ENCODE measurements at places on chromosomes 4 and X.
A peak's percentile ranks its signal among the peaks of the same experiment; 100 is the strongest.

DNA sequence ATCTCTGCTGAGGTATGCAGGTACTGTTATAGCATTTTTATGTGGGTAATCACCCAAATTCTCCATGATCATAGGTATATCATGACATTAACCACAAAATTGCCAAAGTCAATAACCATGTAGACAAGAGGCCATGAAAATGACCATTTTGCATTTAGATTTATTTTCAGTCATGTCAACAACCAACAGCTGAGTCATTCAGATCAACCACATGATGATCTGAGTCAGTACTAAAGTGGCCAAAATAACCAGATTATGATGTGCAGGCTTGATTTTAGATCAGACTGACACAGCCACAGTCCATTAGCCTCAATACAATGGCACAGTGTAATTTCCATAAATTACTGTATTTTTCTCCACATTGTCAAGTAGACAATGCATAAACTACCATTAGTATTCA lies 240.5 kb downstream of the GRIA3 start:
- no peak for DNase-seq

GRCh38 chr4:54545663-54546424 lies 111.9 kb upstream of the KIT start:
- no peak for DNase-seq

DNA sequence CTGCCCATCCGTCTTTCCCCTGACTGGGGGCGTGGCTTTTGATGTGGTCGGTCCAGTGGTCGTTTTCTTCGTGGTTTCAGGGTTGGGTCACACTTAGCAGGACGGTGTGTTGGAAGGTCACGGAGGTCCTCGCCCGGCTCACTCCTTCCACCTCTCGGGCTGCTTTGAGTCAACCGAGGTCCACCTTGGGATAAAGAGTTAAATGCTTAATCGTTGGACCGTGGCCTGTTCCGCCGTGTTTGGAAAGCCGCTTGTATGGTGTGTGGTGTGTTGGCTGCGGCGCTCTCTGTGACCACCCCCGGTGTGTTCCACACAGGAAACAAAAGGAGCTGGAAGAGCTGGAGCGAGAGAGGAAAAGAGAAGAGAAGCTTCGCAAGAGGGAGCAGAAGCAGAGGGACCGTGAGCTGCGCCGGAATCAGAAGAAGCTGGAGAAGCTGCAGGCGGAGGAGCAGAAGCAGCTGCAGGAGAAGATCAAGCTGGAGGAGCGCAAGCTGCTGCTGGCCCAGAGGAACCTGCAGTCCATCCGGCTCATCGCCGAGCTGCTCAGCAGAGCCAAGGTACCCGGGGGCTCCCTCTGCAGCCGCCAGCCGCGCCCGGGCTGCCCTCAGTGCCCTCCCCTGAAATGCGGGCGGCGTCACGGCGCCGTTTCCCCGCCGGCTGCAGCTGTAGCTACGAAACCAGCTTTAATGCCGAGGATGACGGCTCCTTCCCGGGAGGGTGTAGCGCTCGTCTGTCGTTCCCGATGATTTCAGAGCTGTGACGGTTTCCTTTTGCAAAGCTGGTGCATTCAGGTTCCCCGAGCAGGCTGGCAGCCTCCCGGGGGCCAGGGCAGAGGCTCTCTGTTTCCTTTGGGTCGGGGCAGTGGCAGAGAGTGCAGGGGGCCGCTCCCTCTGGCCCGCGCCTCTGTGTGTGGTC lies 7.7 kb downstream of the AKAP17A start:
- no peak for DNase-seq

DNA sequence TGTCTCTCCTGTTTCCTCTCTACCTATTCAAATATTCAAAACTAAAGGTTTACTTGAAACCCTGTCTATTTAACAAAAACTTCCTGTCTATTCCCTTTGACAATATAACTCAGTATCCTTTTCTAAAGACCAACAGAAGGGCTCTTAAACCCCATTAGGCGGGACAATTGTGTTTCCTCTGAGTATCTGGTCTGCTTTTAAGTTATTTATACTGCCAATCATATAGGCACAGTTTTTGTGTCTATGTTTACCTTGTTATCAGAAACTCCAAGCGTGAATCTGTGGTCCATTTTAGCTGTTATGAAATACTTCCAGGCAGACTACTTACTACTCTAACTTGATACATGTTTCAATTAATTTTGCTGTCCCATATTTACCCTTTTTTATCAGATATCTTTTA lies 350.0 kb upstream of the CTSO start:
- peak; percentile 64 for DNase-seq

DNA sequence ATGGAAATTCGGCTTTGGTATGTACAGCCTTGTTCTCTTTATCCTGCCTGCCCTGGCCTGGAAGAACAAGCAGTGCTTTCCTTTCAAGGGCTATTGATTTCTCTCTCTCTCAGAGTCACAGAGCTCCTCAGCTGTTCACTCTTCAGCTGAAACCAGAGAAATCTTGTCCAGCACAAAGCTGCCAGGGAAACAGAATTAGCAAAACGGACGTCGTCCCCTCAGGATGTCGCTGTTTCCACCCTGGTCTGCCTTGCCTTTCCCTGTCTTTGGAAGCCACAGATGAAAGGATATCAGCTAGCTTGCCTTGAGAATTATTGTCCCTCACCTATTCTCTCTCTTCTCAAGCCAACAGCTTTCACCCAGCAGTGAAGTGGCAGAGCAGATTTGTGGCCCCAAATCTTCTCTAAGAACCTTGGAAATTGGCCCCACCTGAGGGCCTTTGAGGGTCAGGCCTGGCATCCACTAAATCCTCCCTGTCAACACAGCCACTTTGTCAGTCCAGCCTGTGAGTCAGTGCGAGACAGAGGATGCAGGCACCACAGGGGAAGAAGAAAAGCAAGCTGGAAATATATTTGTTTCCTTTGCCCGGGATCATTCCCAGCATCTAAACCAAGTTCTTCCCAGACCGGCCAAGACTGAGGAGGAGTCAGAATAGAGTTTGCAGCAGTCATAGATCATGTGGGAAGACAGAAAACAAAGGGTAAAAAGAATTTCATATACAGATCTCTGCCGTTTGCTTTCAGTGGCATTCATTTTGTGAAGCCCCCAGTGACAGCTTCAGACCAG lies 63.8 kb upstream of the MTM1 start:
- no peak for DNase-seq

DNA sequence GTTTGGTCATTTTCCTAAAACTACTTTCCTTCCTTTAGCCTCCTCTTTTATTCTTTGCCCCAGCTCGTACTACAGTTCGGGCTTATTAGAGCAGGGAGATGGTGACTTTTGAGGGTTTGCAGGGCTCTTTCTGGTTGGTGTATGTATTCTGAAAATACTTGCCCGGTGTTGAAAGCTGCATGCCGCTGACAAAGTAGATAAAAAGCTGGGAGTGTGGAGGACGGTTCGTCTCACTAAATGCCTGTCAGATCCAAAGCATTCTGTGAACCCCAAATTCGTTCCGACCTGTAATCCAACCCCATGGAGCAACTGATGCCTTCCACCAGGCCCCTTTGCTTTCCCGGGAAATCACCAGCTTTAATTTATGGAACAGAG lies 19.2 kb downstream of the TRIM2 start:
- DNase-seq, result no peak

- no peak for DNase-seq
Measured at GRCh38 chr4:3771164-3771809, 5.1 kb downstream of the ADRA2C start.

DNA sequence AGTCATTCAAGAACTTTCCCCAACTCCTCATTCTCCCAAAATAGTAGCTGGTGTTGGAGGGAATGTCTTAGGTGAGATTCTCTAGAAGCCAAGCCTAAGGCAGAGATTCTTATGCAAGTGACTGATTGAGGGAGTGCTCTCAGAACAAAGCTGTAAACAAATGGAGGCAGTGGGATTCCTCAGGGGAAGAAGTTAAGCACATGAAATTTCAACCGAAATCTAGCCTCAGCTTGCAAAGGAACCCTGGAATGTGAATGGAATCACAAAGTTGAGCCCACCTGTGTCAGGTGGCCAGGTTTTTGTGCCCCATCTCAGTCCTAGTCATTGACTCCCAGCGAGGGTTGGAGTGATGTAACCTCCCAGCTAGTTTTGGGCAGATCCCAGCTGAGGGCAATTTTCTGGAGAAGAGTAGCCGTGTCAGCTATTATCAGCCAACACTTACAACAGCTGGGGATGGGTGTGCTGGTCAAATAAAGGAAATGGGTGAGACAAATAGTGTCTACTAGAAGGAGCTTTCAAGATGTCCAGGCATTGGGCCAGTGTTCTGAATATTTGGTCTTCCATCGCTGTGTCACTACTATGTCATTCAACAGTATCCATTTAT lies 29.7 kb upstream of the FGF2 start:
- no peak for DNase-seq

DNA sequence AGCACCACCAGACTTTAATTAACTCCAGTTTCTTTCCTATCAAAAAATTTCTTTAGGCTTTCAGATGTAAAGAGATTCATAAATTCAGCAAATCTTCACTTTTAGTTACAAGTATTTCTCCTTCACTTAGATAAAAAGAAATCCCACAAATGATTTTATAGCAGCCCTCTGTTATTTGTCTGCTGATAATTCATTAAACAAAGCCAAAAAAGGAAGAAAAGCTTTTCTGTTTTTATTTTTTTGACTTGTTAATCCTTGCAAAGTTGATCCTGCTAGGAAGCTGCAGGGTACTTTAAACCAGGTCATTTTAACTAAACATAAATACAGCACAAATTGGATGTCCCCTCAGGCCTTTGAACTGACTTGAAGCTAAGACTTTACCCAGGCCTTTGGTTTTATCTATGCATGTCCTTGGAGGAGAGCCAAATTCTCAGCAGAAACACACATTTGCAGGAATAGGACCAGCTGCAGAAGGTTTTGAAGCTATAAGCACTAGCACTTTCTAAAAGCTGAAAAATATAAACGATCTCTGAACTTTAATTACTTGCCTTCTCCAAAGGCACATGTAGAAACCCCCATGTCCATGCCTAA lies 57.5 kb downstream of the PCDH18 start:
- no peak for DNase-seq

DNA sequence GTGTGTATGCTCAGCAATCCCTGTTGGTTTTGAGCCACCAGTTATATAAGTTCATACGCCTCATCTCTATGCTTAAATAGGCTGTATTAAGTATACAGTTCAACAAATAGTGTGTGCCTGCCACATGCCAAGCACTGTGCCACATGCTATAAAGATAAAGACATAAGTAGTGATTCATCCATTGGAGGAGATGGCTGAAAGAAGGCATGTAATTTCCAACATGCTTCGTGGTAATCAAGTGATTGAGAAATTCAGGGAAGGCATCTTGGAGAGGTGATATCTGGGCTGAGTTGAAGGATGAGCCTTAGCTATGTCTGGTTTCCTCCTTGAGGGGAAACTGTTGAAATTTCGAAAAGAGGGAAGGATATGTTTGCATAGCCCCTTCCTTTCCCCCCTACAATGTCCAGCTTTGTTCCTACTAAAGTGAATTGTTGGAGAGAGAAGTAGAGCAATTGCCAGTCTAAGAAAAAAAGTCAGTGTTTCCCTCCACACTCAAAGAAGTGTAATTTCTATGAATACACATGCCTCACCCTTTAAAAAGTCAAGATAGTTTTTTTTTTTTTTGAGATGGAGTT lies 96.5 kb downstream of the ARHGAP10 start:
- no peak for DNase-seq

DNA sequence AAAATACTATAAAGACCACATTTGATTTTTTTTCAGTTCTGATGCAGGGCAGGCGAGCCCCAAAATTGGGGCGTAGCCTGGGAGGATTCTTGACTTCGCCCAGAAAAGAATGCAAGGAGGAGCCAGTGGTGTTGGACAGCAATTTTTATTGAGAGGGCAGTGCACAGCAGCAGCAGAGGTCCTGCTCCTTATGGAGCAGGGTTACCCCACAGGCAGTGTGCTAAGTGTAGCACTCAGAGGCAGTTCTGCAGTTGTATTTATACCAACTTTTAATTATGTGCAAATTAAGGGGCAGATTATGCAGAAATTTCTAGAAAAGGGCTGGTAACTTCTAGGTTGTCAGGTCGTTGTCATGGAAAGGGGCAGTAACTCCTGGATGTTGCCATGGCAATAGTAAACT lies 69.9 kb downstream of the GASK1B start:
- DNase-seq, result no peak

- no peak for DNase-seq
Measured at GRCh38 chrX:130778773-130779172, 124.2 kb downstream of the ENOX2 start.

- no peak for DNase-seq
Measured at GRCh38 chr4:168758351-168758876, 251.6 kb downstream of the CBR4 start.

GRCh38 chr4:56728512-56728911 lies 47.4 kb upstream of the HOPX start:
- DNase-seq, result peak; percentile 90

DNA sequence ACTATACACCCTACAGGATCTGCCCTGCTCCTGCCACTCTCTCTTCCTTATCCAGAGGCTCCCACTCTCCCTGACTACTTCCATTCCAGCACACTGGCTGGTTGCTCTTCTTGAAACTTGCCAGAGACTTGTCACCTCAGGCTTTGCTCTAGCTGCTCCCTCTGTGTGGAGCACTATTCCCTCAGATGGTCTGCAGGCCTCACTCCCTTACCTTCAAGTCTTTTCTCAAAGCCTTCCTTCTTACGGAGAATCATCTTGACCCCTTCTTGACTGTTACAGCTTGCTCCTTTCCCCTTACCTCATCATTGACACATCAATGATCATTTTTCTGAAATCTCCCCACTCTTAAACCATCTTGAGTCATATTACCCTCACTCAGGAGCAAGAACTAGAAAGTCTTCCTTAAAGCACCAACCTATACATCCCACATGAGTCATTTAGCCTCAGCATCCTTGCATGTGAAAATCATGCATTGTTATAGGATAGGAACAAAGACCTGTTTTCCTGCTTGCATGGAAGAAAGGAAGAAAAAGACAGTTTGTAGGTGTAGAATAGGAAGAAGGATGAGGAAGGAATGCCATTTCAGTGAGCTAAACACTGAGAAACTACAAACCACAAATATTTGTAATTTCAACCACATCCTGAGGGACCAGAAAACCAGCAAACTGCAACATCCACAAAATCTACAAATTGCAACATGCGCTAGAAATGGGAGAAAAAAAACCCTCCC lies 55.7 kb downstream of the ANTXR2 start:
- DNase-seq, result no peak

- DNase-seq, result no peak
Measured at GRCh38 chrX:103250977-103251376, 4.0 kb downstream of the TCEAL8 start.

- DNase-seq, result no peak
Measured at GRCh38 chr4:54879576-54879975, 221.8 kb downstream of the KIT start.

DNA sequence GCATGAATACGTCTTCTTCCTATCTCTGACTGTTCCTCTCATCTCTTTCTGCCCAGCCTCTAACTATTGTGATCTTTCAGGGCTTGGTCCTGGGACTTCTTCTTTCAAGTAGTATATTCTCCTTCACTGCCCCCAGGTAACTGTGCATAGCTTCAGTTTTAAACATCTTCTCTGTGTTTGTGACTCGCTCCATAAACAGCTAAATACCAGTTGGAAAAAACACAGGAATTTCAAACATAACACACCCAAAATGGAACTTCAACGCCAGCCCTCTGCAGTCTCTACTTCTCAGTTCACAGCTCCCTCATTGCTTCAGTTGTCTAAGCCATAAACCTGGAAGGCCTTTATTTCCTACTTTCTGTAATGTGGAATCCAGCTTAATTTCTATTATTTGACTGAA lies 16.6 kb downstream of the TRIML2 start:
- no peak for DNase-seq
